ENCODE measurements at places on chromosomes 5 and 9. TPM values are rescaled to one million over a fixed set of nuclear protein-coding genes. Genes with fewer than 3 reads are reported as not detected.

ADRB2 gene
- 0.51 TPM for total RNA-seq

RASGEF1C gene
- 0.12 TPM for total RNA-seq

C7 gene
- not detected for total RNA-seq

OR1Q1 gene
- not detected for total RNA-seq

TICAM2 gene
- total RNA-seq, result 0.73 TPM

INIP gene
- total RNA-seq, result 16.2 TPM

BARX1 gene
- 11.1 TPM for total RNA-seq

INSYN2B gene
- total RNA-seq, result 0.73 TPM

TRMO gene
- 11.7 TPM for total RNA-seq

IL4 gene
- not detected for total RNA-seq

CARD6 gene
- 3.8 TPM for total RNA-seq

KLF9 gene
- total RNA-seq, result 0.75 TPM

ALDH7A1 gene
- 70.1 TPM for total RNA-seq

SLC4A9 gene
- not detected for total RNA-seq

SVEP1 gene
- 1.6 TPM for total RNA-seq

All from A549 treated with RU486 at 1 μM for 4 hours (cell line).